Hepatocyte (in vitro differentiated cells): ENCODE measurements at places on chromosomes 5 and 9. TPM values are rescaled to one million over a fixed set of nuclear protein-coding genes. Genes with fewer than 3 reads are reported as not detected.

- H3K4me3 ChIP-seq: no peak overlapping the region
- H3K4me1 ChIP-seq: no peaks in the 10 kb centered on the region
- H3K27me3 ChIP-seq: no peaks in the 10 kb centered on the region
- H3K36me3 ChIP-seq: no peaks in the 10 kb centered on the region
These were observed 14.7 kb upstream of the ANKRD34B start for GRCh38 chr5:80584770-80585169.

- no peak overlapping the region for H3K27ac ChIP-seq
- no peak for DNase-seq
- no peak overlapping the region for H3K4me3 ChIP-seq
- no peaks in the 10 kb centered on the region for H3K27me3 ChIP-seq
- peaks cover 5% of the 10 kb centered on the region for H3K4me1 ChIP-seq
These were observed 98.0 kb upstream of the MAP1B start for GRCh38 chr5:72009280-72009679.

DNA sequence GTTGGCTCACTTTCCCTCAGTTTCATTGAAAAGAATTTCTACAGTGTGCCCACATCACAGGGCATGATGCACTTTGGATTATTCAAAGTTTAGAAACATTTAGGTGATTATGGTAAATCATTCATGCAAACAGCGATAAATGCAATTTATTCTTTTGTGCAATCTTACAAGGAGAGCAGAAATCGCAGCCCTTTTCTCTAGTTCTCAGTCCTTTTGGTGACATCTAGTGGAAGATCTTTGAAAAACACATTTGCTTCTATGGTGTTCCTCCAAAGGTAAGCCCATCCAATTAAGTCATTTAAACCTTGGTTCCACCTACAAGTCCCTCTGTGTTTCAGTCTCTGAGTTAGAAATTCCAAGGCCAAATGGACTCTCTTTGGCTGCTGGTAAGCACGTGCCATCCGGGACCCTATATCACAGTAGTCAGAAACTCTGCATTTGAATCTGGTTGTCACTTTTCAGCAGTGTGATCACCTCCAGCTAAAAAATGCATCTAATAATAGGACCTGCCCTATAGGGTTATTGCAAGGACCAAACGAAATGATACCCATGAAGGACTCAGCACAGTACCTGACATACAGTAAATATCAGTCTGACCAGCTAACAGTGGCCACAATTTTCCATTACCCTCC is 66.4 kb downstream of the MACROH2A1 start:
- no peak overlapping the region for H3K27ac ChIP-seq
- no peaks in the 10 kb centered on the region for H3K27me3 ChIP-seq
- no peaks in the 10 kb centered on the region for H3K36me3 ChIP-seq
- DNase-seq: peak; percentile 81

GRCh38 chr5:173494446-173494845 is 122.0 kb downstream of the BOD1 start:
- DNase-seq: no peak
- no peak overlapping the region for H3K4me3 ChIP-seq
- no peak overlapping the region for H3K27ac ChIP-seq
- no peaks in the 10 kb centered on the region for H3K27me3 ChIP-seq
- peaks cover 12% of the 10 kb centered on the region for H3K4me1 ChIP-seq
- no peaks in the 10 kb centered on the region for H3K36me3 ChIP-seq

DNA sequence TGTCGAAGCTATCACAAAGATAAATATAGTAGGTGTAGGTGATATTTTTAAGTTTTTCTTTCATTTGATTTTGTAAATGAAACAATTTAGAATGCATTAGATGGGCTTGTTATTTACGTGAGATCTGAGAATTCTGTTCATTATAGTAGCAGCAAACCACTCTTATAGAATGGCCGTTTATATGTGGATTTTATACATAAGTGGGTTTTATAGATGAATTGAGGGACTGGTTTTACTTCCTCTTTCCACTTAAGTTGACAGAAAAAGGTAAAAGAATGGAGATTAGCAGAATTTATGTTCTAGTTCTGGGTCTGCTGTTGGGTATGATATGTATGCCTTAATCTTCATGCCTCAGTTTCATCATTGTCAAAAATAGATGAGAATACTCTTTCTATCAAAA is 5.6 kb downstream of the RMI1 start:
- no peak overlapping the region for H3K4me3 ChIP-seq
- DNase-seq: no peak
- no peak overlapping the region for H3K27ac ChIP-seq
- no peaks in the 10 kb centered on the region for H3K27me3 ChIP-seq
- no peaks in the 10 kb centered on the region for H3K36me3 ChIP-seq

GRCh38 chr5:175464074-175464941 is 14.1 kb upstream of the SFXN1 start:
- H3K36me3 ChIP-seq: no peaks in the 10 kb centered on the region
- no peaks in the 10 kb centered on the region for H3K27me3 ChIP-seq
- H3K4me1 ChIP-seq: no peaks in the 10 kb centered on the region
- DNase-seq: peak; percentile 73
- no peak overlapping the region for H3K27ac ChIP-seq

DNA sequence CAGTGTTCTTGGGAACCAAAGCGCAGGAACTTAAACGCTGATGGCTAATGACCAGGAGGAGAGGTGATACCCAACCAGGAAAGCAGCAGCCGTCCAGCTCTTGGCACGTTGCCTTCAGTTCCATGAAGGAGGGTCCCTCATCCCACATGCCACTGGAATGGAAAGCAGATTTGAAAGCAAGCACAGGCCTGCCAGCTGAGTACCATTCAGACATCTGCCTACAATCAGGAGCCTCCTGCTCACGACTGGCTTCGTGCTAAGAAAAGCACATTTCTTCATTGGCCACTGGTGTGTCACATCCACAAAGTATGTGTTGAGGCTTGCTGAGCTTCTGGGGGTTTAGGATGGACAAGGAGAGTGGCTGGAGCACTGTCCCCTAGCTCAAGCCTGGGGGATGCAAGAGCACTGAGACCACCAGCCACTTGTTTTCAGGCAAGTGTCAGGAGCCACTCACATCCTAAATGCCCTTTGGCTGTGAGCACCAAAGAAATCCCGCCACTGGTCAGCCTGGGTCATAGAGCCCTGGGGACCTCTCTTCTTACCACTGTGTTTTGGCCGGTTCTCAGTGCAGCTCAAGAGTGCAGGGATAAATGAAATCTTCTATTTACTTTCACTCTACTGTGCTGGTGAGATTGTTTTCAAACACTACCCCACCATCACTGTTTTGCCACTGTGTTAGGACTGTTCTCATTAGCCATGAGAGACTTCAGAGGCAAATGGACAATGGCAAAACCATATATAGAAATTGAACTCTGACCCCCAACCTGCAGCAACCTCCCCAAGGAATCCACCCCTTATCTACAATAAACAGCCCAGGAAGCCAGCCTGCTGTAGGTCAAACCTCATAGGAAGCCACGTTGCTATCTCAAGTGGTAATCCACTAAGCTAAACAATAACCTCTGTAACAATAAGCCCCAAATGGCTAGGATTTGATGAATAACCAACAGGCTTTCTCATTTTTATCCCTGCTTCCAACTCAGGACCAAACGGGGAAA is 58.3 kb downstream of the MTX3 start:
- no peaks in the 10 kb centered on the region for H3K36me3 ChIP-seq
- no peak for DNase-seq
- H3K27ac ChIP-seq: no peak overlapping the region
- H3K4me3 ChIP-seq: no peak overlapping the region

DNA sequence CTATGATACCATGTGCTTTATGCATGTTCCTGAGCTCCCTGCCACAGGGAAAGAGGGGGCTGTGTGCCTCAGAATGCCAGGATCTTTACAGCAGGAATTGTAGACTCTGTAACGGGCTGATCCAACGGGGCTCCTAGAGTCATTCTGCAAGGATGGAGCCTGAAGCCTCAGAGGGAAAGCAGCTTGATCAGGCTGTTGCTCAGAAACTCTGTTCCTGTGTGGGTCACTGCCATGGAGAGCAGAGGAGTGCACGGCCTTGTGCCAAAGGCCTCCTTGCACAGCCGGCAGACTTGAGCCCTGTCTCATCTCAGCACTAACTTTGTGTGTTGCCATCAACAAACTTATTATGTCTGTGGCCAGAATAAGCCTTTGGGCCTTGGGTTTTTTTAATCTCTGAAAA is 51.8 kb downstream of the AMBP start:
- H3K36me3 ChIP-seq: no peaks in the 10 kb centered on the region
- no peak overlapping the region for H3K4me3 ChIP-seq
- DNase-seq: no peak
- H3K27ac ChIP-seq: no peak overlapping the region

GRCh38 chr9:7607421-7607820 is 192.2 kb downstream of the DMAC1 start:
- H3K27me3 ChIP-seq: no peaks in the 10 kb centered on the region
- H3K36me3 ChIP-seq: no peaks in the 10 kb centered on the region
- no peaks in the 10 kb centered on the region for H3K4me1 ChIP-seq
- no peak for DNase-seq
- no peak overlapping the region for H3K4me3 ChIP-seq

- H3K36me3 ChIP-seq: no peaks in the 10 kb centered on the region
- peak; percentile 80 for DNase-seq
These were observed 28.4 kb downstream of the SEMA6A start for GRCh38 chr5:116546033-116546742.

- peaks cover 15% of the 10 kb centered on the region for H3K4me1 ChIP-seq
- H3K27me3 ChIP-seq: no peaks in the 10 kb centered on the region
- H3K4me3 ChIP-seq: no peak overlapping the region
- peak; percentile 23 for DNase-seq
- no peaks in the 10 kb centered on the region for H3K36me3 ChIP-seq
These were observed 153.1 kb downstream of the DROSHA start for GRCh38 chr5:31378838-31379237.

- no peaks in the 10 kb centered on the region for H3K36me3 ChIP-seq
- H3K27me3 ChIP-seq: peaks cover 3% of the 10 kb centered on the region
- no peak overlapping the region for H3K4me3 ChIP-seq
- H3K4me1 ChIP-seq: no peaks in the 10 kb centered on the region
- no peak for DNase-seq
- no peak overlapping the region for H3K27ac ChIP-seq
These were observed 32.8 kb downstream of the CFAP95 start for GRCh38 chr9:69853421-69853820.

CDH10 gene
- total RNA-seq: 4.9 and 8.9 TPM in 2 replicates

EIF4E1B gene
- total RNA-seq: not detected in 2 replicates

QRFP gene
- total RNA-seq: not detected in 2 replicates

TMEFF1 gene
- total RNA-seq: 8.7 and 13.7 TPM in 2 replicates

ABCA1 gene
- total RNA-seq: 76.1 and 87.4 TPM in 2 replicates

GCNT4 gene
- 7.9 and 8.3 TPM in 2 replicates for total RNA-seq

TMEM141 gene
- 230 and 232 TPM in 2 replicates for total RNA-seq

IL4 gene
- total RNA-seq: not detected in 2 replicates

SH3GLB2 gene
- 68.3 and 85.4 TPM in 2 replicates for total RNA-seq

SPATA9 gene
- total RNA-seq: 0.33 TPM in 1 of 2 replicates, not detected in the other
